ENCODE measurements at places on chromosomes 11 and 22.

DNA sequence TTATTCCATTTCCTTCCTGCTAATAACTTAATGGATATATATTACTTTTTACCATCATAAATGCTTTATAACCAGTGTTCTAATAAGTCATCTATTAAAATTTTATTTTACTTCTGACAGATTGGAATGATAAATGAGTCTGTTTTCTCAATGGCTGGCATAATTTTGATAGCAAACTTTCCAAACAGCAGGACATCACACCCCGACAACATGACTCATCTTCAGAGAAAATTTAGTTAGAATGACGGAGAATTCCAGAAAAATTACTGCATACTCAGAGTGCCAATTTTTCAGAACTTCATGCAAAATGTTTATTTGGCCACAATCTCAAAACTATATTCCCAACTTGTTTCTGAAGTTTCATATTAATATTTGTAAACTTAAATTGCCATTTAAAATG, 174.4 kb downstream of the SWAP70 start:
- DNase-seq = no peak

DNA sequence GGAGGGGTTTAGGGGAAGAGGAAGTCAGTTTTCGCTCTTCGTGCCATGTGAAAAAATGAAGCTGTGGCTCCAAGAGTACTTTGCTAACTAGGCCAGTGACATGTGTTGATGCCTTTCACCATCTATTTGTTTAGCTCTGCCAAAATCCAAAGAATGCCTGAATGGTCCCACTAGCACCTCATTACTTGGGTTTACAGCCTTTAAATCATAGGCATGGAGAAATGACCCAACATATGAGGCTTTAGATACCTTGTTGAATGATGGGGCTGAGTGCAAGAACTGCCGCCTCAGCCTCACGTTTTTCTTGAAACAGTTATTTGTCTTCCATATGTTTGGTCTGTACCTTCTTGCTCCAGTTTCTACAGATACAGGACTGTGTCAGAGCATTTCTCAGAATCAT, 8.3 kb downstream of the RBM4 start:
- no peak for DNase-seq

DNA sequence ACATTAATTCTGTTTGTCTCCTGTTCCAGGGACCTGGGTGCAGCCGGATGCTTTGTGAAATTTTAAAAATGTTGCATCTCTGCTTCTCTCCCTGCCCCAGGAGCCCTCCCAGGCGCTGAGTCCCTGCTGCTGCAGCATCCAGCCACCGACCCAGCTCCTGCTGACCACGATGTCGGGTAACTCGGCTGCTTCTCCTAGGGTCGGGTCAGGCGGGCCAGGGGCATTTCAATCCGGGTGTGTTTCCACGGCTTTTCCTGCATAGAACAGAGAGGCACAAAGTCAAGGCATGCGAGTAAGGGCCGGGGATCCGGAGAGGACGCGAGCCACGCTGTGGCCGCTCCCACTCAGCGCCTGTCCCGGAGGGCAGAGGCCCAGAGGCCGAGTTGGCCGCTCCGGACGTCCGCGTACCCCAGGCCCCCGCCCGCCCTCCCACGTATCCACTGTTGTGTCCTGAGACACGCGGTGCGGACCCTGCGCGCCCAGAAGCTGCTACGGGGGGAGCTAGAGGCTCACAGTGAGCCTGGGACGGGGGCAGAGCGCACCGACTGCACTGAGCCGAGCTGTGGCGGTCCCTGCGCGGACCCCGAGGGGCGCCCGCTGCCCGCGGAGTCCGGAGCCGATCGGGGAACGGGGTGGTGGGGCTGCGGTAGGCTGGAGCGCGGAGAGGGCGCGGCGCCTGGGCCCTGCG, at the start of gene POU2AF3:
Gene POU2AF3 (plus strand): TSS at position 134 of the 688 bp plus-strand sequence. CDS start 36 bp downstream, at position 170.
- DNase-seq = no peak

DNA sequence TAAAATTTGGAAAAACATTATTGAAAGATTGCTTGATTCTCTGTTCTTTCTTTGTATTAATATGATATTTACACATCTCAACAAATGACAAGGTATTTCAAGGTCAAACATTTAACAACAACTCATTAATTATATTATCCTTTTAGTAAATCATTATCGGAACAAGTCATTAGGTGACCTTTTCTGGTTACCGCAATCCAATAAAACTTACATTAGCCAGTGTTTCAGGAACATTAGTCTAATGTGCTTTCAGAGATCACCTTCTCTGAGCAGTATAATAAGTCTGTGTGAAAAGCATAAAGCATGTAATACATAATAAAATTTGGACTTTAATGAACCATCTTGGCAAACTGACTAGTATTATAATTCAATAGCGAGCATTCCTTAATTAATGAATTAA, 1466.4 kb downstream of the FAM181B start:
- no peak for DNase-seq

GRCh38 chr11:117905524-117905923, 23.7 kb downstream of the TMPRSS13 start:
- no peak for DNase-seq

DNA sequence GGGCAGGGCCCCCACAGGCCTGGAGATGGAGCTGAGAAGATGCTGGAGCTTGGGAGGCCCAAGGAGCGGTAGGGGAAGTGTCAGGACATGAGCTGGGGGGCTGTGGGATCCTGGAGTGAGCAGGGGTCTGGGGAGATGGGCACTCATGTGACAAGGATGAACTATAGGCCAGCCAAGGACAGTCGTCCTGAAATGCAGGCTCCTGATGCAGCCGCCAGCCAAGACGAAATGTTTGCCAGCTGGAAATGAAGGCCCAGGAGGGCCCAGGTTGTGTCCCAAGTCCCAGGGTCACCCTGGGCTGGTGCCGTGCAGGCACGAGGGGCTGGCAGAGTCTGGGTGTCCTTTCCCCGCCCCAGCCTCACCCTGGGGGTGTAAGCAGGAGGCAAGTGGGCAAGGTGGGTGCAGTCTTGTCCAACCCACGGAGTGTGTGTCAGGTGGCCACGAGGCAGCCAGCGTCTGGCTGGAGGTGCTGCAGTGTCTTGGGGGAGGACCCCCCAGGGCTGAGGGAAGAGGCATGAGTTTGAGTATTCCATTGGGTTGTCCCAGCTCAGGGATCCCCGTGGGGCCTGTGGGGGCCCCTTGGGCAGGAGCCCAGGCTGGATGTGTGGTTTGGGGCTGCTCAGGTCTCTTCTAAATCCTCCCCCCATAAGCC, 21.4 kb downstream of the MRGPRG start:
- DNase-seq = no peak

DNA sequence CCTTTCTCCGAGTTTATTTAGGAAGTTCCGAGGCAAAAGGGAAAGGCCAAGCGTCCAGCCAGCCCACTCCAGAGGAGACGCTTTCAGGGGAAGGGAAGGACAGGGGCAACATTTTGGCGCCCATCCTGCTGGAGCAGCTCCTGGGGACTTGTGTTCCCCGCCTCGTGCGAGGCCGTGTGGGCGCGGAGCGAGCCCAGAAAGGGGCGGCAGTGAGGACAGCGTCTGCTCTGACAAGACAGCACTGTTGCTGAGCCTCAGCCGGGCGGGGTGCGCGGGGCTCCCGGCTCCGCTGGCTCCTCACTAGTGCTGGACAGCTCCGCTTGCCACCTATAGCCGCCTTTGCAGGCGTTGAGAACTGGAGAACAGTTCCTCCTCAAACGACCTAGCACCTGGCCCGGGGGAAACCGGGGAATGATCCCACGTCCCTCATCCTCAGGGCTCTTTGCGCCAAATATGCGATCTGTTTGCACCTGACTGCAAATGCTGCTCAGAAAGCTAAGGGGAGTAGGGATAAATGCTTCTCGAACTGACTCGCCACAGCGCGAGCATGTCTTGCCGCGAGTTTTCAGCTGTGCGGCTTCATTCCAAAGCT, 722 bp upstream of the GUCY1A2 start:
- DNase-seq = no peak

- DNase-seq = peak; percentile 60
These were observed 22.3 kb upstream of the OR5B21 start for GRCh38 chr11:58530236-58530635.

DNA sequence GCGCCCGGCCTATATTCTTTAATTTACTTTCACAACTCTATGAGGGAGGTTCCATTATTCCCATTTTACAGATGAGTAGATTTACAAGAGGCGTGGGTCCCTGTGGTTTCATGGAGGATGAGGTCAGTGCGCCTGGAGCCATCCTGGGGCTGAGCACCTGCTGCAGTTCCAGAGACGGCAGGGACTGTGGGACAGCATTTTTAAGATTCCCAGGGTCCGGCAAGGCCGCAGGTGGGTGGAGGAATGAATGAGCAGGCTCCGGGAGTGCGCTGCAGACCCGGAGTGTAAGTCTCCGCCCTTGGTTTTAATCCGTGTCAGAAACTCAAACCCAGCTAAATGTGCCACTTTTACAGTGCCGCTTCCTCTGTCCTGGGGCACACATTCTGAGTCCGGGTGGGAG, 4.1 kb upstream of the CHRM1 start:
- DNase-seq = no peak
